ENCODE measurements at places on chromosomes 7 and 10.

- no peak for DNase-seq
Measured at GRCh38 chr10:34186745-34187144, 628.4 kb downstream of the PARD3 start.

GRCh38 chr7:51280156-51280555, 36.5 kb downstream of the COBL start:
- no peak for DNase-seq

DNA sequence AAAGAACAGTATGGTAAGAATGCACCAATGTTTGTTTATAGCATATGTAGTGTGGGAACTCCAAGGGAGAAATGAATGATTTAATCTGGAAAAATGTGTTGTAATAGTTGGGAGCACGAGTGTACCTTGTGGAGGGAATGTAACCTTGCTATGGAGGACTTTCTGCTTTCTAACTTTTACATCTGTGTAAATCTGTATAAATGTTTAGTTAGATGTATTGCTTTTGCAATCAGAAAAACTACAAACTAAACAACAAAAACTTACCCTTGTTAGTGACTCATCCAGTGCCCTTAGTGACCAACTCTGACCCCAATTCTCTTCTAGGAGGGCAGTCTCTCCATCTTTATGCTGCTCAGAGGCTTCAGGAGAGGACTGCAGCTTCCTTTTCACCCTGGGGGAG, 89.3 kb downstream of the CCNY start:
- DNase-seq, result no peak

DNA sequence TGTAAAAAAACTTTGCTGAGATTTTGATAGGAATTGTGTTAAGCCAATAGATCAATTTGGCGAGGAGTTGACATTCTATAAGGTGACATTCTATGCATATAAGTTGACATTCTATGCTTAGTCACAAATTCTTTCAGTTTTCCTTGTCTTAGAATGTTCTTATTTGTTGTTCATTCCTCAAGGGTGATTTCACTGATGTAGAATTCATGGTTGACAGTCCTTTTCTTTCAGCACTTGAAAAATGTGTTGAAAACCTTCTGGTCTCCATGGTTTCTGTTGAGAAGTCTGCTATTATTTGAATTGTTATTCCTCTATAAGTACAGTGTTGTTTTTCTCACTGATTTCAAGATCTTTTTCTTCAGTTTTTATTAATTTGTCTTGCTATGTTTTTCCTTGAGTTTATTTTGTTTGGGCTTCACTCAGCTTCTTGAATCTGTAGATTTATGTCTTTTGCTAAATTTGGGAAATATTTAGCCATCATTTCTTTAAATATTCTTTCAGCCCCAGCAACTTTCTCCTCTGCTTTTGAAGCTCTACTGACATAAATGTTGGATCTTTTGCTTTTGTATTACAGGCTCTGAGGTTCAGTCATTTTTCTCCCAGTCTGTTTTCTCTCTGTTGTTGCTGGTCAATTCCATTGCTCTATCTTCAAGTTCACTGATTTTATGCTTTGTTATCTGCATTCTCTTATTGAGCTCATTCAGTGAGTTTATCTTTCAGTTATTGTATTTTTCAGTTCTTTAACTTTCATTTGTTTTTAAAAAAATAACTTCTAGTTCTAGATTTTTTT, 154.9 kb downstream of the SDK1 start:
- no peak for DNase-seq

GRCh38 chr10:103502849-103503660, 9.6 kb downstream of the NEURL1 start:
- DNase-seq, result no peak

- no peak for DNase-seq
Measured at GRCh38 chr7:13411636-13412035, 577.8 kb downstream of the ETV1 start.

Measured in SIG-M5 (cell line).